GM23248 (cell line): ENCODE measurements at places on chromosomes 1 and 21. TPM values are rescaled to one million over a fixed set of nuclear protein-coding genes. Genes with fewer than 3 reads are reported as not detected.

Gene CLCA2
- total RNA-seq: 0.22 and 0.51 TPM in 2 replicates

Gene PLA2G2C
- not detected in 2 replicates for total RNA-seq

Gene TFF2
- not detected in 2 replicates for total RNA-seq

Gene LRRC53
- not detected in 2 replicates for total RNA-seq

Gene PRKACB
- 21.9 and 23.9 TPM in 2 replicates for total RNA-seq

Gene OR2L3
- not detected in 2 replicates for total RNA-seq

Gene PATJ
- 5.3 and 6.8 TPM in 2 replicates for total RNA-seq

Gene CDK11B
- total RNA-seq: 8.2 and 11.7 TPM in 2 replicates

Gene GNAI3
- total RNA-seq: 14.7 and 14.9 TPM in 2 replicates

Gene CDK18
- total RNA-seq: not detected in 2 replicates

Gene ELF3
- total RNA-seq: under 0.01 TPM in 1 of 2 replicates, not detected in the other

Gene NBPF3
- 14.1 and 18.5 TPM in 2 replicates for total RNA-seq

Gene TDRD5
- total RNA-seq: not detected in 2 replicates

Gene CFHR1
- not detected in 2 replicates for total RNA-seq

Gene SLAMF1
- total RNA-seq: not detected in 2 replicates

Gene CCNL2
- total RNA-seq: 150 and 185 TPM in 2 replicates

Gene CD1C
- not detected in 2 replicates for total RNA-seq

Gene TAS1R1
- not detected in 2 replicates for total RNA-seq

Gene GART
- total RNA-seq: 52.1 and 54.6 TPM in 2 replicates

Gene B3GALT5
- not detected in 2 replicates for total RNA-seq

Gene CFHR2
- not detected in 2 replicates for total RNA-seq
